ENCODE measurements at places on chromosomes 11 and 22.

DNA sequence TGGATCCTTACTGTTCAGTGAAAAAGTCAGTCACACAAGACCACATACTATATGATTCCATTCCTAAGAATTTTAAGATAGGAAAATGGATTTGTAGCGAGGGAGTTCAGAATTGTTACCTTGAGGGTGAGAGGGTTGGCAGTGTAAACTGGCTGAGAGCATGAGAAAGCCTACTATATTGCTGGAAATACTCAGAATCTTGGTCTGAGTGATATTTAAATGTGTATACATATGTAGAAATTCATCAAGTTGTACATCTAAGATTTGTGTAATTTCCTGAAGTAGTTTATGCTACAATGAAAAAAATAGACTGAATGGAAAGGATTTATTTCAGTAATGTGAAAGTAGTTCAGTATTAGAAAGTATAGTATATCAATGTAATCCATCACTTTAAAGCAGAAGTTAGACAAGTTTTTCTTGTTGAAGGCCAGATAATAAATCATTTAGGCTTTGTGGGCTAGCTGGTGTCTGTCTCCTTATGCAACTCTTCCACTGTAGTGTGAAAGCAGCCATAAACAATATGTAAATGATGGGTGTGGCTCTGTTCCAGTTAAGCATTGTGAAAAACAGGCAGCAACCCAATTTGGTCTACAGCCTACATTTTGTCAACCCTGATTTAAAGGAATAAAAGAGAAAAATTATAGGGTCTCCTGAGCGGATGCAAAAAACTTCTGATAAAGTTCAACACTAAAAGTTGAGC is 127.2 kb upstream of the THY1 start:
- no peak for DNase-seq

GRCh38 chr22:44482776-44483175 is 15.3 kb downstream of the RTL6 start:
- DNase-seq = no peak

GRCh38 chr11:70511345-70511744 is 113.0 kb downstream of the CTTN start:
- no peak for DNase-seq

- no peak for DNase-seq
Observed at GRCh38 chr22:31451709-31452571, 37.7 kb downstream of the EIF4ENIF1 start.

DNA sequence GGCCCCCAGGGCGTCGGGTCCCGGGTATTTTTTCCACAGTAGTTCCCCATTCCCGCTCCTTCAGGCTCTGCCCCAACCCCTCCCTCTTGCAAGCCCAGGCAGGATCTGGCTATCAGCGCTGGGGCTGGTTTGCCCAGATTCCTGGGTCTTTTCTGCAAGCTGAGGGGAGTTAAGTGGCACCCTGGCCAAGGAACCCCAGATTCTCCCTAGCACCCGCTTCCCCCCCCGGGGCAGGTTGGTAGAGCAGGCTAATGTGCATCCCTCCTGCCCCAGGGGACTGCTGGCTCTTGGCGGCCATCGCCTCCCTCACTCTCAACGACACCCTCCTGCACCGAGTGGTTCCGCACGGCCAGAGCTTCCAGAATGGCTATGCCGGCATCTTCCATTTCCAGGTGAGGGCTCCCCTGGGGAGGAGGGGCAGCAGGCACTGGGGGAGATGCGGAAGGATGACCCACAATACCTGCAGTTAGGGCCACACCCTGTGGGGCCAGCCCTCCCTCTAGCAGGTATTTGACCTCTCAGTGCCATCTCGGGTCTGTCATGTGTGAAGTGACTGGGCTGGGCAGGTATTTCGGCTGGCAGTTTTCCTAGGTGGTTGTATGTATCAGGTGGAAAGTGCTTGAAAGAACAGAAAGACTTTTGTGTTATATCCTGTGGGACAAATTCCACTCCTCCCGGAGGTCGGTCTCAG is 1.6 kb downstream of the CAPN1 start:
- no peak for DNase-seq

DNA sequence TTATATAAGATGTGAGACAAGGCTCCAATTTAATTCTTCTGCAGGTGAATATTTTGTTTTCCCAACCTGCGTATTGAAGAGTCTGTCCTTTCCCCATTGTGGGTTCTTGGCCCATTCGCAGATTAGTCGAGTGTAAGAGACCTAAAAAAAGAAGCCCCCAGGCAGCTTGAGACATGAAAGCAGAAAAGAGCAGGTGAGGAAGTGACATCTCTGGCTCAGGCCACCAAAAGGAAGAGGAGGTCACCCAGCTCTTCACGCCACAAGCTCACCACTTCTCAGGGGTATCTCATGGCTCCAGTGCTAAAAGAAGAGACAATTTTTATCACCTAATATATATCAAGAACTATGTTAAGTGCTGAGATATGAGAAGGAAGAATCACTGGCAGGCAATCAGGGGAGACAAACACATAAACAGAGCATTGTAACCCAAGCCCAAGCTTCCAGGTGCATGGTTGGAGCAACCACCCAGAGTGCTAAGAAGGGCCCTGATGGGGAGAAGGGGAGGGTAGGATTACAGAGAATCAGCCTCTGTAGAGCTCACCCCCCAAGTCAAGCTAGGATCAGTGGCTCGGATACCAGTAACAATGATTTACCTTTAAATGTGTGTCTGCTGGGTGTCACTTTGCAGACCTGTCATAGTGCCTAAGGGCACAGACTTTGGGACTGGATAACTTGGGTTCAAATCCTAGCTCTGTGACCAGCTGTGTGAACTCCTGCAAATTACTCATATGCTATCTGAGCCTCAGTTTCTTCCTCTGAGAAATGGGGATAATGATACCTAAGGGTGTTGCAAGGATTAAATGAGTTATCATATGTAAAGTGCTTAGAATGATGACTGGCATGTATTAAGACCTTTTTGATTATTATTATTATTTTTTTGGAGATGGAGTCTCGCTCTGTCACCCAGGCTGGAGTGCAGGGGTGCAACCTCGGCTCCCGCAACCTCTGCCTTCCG is 39.2 kb downstream of the MCHR1 start:
- DNase-seq = no peak

DNA sequence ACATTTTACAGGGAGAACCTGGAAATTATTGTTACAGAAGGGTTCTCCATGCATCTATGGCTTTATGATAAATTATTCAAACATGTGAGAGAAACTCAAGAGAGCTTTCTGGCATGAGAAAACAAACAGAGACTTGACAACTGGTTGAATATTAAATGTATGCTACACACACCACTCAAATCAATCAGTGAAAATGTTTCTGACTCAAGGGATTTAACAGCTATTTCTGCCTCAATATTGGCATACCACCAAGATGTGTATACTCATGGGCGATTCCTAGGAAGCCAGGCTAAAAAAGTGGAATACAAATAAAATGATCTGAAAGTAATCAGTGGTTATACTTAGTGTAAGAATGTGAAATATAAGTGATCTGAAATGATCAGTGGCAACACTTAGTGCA is 15.8 kb upstream of the OR51T1 start:
- no peak for DNase-seq

GRCh38 chr11:34857463-34857862 is 58.7 kb downstream of the APIP start:
- no peak for DNase-seq

DNA sequence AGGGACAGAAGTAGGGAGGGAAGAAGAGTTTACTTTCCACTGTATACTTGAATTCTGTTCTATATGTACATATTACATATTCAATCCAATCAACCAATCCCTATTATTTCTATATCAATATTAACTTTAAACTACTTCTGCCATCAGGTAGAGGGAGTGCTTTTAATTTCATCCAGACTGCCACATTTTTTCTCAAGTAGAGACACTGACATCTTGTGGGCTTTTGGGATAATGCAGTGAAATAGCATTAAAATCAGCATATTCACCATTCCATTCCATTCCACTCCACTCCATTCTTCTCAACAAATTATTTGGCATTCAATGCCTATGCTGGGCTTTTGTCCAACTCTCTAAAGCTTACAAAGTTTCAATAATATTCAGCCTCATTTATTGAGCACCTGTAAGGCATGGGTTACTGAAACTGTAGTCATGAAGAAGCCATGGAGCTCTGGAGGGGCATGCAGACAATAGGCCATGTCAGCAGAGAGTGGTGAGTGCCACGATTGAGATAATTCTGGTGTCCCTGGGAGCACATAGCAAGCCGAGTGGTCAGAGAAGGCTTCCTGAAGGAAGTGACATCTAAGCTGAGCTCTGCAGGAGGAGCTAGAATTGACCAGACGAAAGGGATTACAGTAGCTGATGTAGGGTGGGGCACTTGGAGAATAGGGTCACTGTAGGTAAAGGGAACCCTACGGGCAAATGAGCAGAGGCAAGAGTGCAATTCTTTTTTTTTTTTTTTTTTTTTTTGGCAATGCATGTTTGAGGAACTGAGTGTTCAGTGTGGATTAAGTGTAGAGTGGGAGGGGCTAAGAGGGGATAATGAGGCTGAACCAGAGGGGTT is 12.8 kb upstream of the CLPB start:
- DNase-seq = no peak

GRCh38 chr11:100177651-100178050 is 509.4 kb upstream of the ARHGAP42 start:
- DNase-seq = no peak

GRCh38 chr22:39209756-39210155 is 35.0 kb downstream of the PDGFB start:
- DNase-seq = no peak

- no peak for DNase-seq
Observed at GRCh38 chr11:96326959-96327358, 16.0 kb downstream of the MAML2 start.

DNA sequence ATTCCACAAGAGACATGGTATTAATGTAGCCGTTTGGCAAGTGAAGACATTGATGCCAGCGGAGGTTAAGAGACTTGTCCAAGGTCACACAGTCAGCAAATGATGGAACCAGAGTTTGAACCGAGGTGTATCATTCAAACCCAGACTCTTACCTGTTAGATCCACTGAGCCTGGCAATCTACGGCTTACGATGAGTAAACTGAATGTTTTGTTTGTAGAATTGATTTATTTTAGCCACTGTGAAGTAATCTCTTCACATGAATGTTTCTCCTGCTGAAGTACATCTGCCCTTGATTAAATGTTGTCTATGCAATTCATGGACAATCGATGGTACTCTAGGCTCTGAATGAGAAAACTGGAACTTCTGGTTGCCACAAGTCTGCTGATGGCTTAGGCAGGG is 155.5 kb upstream of the NAV2 start:
- DNase-seq = no peak

- DNase-seq = no peak
Observed at GRCh38 chr22:39359659-39360195, 9.9 kb downstream of the SYNGR1 start.

- no peak for DNase-seq
Observed at GRCh38 chr11:1629326-1630185, at the start of gene KRTAP5-5. Gene KRTAP5-5, plus strand, starts transcription at chr11:1629775. Its CDS starts 66 bp downstream, at chr11:1629841.

- DNase-seq = no peak
Observed at GRCh38 chr11:76670485-76671236, at the start of gene LRRC32. Gene LRRC32, minus strand, starts transcription at chr11:76670747. Its CDS starts 4,793 bp downstream, at chr11:76665954.

DNA sequence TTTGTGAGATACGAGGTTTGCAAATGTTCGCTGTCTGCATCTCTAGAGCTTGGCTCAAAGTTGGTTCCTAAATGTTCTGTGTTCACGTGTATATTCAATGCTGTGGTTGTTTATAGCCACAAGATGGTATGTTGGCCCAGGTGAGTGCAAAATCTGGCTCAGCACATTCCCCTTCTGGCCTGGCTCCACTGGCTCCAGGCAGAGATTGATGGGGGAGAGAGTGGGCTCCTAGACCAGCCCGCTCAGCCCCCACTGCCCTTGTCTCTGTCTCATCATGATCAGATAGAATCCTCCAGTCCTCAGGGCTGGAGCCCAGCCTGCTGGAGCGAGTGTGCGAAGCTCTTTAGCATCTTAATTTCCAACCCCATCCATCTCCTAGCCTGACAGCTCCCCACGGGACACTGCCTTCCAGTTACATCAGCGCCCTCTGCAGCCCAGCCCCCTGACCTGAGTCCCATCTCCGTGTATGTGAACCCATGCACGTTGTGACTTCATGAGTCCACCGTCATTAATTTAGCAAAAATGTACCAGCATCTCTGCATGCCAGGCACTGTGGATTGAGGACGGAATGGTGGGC is 2.0 kb downstream of the P2RX3 start:
- no peak for DNase-seq

DNA sequence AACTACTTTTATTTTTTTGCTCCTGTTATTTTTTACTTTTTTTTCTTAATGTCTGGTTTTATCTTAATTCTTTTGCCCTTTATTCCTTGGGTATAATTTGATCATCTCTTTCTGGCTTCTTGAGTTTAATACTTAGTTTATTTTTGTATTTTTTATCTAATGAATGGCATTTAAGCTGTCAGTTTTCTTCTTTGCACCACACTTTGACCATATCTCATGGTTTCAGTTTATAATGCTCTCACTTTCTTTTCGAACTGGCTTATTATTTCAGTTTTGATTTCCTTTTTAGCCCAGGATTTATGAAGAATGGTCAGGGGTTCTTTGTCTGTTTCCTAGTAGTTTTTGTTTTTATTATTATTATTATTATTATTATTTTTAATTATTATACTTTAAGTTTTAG is 48.3 kb downstream of the QSER1 start:
- DNase-seq = no peak

- DNase-seq = no peak
Observed at GRCh38 chr11:3133261-3134217, 31.6 kb downstream of the OSBPL5 start.

GRCh38 chr11:19370100-19370861 is 129.5 kb upstream of the E2F8 start:
- no peak for DNase-seq

GRCh38 chr22:47238690-47239473 is 476.4 kb downstream of the TBC1D22A start:
- no peak for DNase-seq

DNA sequence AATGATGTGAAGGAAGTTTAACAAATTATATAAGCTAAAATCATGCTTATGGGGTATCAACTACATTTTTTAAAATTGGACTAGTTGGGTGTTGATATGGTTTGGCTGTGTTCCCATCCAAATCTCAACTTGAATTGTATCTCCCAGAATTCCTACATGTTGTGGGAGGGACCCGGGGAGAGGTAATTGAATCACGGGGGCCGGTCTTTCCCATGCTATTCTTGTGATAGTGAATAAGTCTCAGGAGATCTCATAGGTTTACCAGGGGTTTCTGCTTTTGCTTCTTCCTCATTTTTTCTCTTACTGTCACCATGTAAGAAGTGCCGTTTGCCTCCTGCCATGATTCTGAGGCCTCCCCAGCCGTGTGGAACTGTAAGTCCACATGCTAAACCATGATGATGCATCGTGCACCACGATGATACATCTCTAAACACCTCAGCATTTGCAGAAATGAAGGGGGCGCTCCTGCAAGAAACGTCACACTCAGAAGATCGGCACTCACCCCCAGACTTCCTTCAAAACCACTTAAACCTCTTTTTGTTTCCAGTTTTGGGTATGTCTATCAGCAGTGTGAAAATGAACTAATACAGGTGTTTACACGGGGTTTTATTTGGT is 340.0 kb downstream of the SHANK2 start:
- DNase-seq = no peak

DNA sequence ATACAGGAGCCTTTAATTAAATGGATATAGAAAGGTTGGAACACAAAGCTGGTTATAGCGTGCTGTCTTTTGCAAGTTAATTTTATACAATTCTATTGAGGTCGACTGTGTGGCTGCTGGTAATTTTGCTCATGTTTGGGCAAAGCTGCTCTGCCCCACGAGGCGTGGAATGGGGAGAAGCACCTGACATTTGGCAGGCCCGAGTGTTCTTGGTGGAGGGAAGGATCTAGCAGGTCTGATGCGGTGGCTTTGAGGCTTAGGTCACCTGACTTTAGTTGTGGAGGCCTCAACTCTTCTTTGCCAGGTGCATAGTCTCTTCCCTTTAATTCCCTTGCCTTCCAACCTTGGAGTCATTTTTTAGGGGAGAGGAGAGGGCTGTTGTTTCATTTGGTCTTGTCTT is 97.3 kb downstream of the ZBTB16 start:
- no peak for DNase-seq

GRCh38 chr11:31871310-31872075 is 60.4 kb upstream of the PAX6 start:
- DNase-seq = no peak
